ENCODE measurements at places on chromosomes 13 and 19.
A peak's percentile ranks its signal among the peaks of the same experiment; 100 is the strongest.

- no peak for DNase-seq
Measured at GRCh38 chr13:66543780-66544179, 686.4 kb downstream of the PCDH9 start.

- DNase-seq, result peak; percentile 39
Measured at GRCh38 chr19:16571822-16572331, 338 bp downstream of the SLC35E1 start.

- no peak for DNase-seq
Measured at GRCh38 chr19:39131255-39131755, 5.7 kb downstream of the PAK4 start.

- no peak for DNase-seq
Measured at GRCh38 chr19:3669947-3670795, 30.1 kb downstream of the PIP5K1C start.

DNA sequence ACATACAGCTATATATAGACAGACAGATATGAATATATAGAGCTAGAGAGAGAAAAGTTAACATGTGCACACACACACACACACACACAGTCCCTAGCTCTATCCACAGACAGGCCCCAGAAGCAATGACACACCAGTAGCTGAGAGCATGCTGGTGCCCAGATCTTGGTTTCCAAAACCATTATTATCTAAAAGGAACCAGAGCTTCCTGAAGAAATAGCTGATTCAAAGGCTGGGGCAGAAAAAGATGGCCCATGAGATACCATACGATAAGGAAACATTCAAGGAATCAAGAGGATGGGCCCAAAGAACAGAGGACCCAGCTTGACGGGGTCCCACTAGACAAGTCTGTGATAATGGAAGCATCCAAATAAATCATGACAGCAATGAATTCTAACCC, 53.4 kb downstream of the ABCC4 start:
- no peak for DNase-seq

- no peak for DNase-seq
Measured at GRCh38 chr13:65943708-65944107, 1286.4 kb downstream of the PCDH9 start.

- no peak for DNase-seq
Measured at GRCh38 chr13:76387566-76387965, 498.6 kb downstream of the KCTD12 start.

DNA sequence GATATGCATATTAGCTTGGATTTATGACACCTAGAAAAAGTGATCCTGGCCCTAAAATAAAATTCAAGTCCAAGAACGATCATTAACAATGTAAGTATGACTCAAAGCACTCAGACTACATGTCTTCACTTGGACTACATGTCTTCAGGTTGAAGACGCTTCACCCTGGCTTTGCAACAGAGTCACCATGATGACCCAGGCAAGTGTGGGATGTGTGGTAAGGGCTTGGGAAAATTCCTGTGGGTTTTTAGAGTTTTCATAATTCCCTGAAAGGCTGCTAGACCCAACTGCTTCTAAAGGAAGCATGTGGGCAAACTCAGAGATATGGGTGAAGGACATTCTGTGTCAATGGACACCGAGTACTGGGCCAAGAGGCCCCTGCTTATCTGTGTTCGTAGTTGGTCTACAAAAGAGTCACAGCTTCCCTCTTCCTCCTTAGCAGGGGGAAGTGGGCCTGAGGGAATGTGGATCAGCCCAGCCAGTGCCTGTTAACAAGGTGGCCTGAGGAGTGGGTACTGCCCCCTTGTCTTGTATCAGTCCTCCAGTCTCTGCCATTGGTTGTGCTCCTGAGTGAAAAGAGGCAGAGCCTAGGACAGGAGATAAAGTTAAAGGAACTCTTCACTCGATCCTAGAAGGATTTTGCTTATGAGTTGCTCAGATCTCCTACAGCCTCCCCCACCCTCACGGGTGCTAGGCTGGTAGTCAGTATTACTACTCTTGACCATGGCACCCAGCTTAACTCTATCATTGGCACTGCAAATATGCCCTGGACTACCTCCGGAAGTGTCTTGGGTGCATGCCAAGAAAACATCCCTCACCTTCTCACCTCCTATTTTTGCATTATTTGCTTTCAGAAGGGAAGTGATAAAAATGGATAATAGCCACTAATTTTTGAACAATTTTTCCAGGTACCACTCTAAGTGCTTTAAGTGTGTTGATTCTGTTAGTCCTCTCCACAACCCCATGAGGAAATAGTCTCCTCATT, 406.3 kb downstream of the COG6 start:
- DNase-seq, result no peak

DNA sequence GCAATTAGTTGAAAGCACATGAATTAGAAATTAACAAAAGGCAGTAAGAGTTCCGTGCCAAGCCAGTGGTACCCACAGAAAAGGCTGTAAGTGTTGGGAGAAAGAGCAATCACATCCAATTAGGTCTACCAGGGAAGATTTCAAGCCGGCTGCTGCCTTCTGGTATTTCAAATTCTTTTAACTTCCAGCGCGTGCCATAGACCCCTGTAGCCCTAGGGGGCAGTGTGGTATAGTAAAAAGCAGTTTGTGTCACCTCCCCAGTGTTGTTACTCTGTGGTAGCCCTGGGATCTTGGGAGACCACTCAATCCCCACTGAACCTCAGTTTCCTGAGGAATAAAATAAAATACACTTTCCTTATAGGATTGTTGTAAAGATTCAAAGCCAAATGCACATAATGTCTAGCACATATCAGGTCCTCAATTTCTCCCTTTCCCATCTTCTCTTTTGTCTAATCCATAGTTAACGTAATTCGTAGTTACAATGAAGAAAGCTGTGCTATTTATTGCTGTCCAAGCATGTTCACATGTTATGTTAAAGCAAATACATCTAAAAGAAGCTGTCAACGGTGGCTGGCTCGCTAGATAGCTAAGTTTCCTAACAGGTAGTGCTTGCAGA, 230.2 kb downstream of the TDRD3 start:
- no peak for DNase-seq

GRCh38 chr13:42804244-42804874, 23.0 kb downstream of the FAM216B start:
- no peak for DNase-seq

GRCh38 chr19:33736158-33736557, 60.5 kb upstream of the KCTD15 start:
- DNase-seq, result no peak

GRCh38 chr19:44623080-44623479, 9.7 kb downstream of the IGSF23 start:
- peak; percentile 40 for DNase-seq
